ENCODE measurements at places on chromosomes 13 and 19.

DNA sequence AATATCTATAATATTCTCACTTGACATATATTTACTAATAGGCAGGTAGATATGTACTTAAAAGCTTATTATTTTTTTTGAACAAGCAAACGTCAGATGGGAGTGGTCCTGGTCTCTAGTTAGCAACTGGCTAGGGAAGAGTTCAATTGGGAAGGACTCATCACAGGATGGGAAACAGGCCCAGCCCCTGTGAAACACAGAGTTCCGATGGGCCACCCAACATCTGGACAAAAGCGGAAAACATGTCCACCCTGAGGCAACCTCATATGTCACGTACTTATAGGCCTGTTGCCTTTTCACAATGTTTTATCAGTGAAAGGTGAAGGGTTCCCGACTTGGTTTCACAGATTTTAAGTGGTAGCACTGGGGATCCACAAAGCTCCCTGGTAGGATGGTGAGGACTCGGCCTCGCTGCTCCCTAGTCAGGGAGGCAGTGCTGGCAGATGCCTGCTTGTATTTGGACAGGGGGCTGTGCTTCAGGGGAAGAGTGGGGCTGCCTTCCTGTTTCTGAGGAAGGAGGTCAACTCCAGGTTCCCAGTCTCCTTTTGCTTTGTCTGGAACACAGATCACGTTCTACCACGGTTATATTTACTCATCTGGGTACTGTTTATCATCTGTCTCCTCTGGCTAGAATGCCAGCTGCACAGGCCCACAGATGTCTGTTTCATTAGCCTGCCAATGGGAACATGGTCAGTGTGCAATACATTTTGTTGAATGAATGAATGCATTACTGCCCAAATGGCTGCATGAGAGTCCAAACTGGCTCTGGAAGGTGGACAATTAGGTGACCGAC is 49.4 kb upstream of the SLC15A1 start:
- DNase-seq, result no peak

DNA sequence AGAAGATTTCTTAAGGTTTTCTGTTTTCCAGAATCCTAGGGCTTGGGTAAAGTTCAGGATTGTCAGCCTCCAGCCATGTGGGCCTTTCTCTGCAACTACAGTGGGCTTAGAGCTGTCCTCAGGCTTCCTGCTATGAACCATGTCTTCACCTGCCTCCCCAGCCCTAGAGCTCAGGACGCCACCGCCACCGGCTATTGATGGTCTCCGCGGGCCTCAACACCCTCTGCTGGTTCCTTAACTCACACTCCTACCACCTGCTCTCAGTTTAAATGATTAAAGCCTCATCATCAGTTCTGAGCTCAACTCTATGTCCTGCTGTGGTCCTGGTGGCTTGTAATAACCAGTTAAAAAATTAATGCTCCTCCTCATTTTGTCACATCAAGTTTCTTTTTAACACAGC is 221.0 kb downstream of the EFNB2 start:
- no peak for DNase-seq

- no peak for DNase-seq
These were observed 10.5 kb downstream of the LPAR6 start for GRCh38 chr13:48402325-48402932.

DNA sequence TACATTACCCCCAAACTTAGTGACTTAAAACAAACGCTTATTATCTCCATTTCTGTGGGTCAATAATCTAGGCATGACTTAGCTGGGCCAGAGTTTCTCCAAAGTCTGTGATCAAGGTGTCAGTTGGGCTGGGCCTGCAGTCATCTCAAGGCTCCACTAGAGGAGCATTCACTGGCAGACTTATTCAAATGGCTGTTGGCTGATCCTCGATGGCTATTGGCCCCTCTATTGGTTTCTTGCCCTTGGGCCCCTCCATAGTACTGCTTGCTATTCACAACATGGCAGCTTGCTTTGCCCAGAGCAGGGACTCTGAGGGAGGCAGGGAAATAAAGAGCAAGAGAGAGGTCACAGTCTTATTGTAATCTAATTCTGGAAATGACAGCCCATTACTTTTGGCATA is 57.6 kb downstream of the RCBTB2 start:
- DNase-seq, result no peak
